ENCODE measurements at places on chromosomes 12 and 14.

DNA sequence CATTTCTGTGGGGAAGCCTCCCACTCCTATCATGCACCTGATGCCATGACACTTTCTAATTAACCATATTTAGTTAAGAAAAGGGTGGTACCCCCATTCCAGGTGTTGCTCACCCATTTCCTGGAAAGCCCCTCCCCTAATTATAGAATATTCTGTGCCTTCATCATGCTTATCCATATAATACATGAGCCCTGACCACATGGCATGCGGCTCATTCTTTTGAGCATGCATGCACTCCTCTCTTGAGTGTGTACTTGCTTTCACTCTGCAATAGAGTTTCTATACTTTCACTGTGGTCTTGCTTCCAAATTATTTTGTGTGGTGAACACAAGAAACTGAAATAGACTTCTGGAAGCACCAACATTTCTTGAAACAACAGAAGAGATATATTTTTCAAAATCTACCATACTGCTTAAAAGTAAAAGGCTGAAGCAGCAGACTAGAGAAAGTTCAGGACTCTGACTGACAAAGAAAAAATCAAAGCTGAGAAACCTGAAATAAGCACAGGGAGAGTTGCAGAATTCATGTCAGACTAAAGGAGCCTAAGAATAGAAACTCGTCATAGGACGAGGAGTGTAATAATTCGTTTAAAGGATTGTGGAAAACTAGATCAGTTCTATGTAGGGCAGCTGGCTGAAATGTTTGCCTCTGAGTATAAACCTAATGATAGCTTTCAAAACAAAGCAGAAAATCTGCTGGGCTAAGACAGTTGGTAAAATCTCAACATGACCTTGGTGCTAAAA, 144.8 kb downstream of the KITLG start:
- no peak for DNase-seq

DNA sequence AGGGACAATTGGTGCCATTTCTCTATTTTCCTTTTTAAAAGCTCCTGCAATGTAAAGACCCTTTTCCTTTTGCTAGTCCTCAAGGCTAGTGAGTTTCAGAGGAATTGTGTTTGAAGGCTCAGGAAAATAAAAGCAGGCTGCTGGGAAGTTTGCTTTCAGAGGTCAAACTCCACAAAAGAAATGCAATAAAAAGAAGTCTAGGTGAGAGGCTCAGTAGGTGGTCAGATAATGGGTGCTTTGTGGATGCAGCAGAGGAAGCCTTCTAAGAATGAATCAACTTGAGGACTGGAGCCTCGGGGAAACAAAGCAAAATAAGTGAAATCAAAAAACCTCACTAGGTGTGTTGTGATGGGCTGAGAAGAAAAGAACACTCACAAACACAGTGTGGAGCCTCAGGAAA, 10.3 kb downstream of the CCDC175 start:
- no peak for DNase-seq

DNA sequence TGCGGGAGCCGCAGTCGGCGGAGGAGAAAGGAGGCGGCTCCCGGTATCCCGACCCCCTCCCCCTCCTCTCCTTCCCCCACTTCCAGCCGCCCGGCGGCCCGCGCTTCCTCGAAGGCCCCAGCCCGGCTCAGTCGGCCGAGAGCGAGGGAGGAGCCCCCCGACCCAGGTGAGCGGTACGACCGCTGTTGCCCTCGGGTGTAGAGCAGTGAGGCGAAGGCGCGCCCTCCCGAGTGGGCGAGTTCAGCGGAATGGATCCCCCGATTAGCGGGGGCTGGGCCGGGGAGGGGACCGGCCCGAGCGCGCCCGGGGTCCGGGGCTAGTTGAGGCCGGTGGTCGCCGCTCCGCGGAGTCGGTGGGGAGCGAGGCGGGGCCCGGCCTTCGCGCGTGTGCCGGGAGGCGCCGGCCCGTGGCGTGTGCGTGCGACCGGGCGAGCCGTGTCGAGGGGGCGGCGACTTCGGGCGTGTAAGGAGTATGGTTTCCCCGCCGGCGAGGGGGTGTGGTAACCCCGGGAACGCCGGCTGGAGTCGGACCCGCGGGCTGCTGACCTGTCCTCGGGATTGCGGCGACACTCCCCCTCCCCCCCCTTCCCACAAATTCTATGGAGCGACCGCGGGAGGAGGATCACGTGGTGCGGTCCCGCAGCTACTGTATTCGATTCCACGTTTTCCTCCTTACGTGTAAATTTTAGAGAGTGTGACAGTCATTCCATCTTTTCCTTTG, 501 bp downstream of the RIMKLB start:
- DNase-seq, result peak; percentile 7

- no peak for DNase-seq
Observed at GRCh38 chr12:14191612-14192011, 173.9 kb upstream of the ATF7IP start.

DNA sequence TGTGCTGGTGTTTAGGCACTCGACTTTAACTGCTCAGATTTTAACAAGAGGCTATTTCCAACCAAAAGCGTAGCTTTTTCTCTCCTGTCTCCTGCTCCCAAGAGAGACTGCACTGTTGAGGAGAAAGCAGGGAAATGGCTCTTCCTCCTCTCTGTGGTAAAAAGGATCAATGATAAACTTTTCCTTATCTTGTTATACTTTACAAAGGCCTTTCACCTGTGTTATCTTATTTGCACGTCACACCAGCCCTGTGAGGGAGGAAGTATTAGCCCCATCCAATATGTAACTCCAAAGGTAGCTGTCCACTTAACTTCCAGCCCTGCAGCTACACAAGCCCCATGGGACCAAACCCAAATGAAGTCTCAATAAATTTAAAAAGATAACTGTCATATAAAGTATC, 32.9 kb upstream of the ZFP36L1 start:
- no peak for DNase-seq

DNA sequence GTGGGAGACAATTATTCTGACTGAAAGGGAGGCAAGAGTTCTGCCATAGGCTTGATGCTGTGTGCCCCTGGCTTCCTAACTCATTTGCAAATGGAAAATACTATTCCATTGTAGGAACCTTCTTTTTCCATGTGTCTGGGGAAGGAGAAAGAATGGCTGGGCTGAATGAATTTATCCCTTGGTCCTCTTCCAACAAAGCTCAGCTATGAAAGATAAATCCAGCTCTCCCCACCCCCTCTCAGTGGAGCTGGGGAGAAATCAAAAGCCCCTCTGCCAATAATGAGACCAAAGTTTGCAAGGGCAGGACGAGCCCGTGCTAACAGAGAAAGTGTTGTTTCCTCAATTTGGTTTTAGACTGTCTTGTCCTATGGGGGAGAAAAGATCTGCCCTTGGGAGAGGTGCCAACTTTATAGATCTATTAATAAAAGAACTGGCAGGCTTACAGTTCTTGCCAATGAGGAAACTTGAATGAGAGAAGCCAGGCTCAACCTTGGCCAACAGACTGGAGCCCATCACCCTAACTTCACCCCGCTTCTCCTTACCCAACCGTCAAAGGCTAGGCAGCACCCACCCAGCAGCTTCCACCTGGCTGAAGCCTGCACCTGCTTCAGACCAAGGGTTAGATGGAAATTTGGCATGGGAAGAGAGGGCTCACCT, 8.9 kb upstream of the TCL1B start:
- no peak for DNase-seq

- no peak for DNase-seq
Observed at GRCh38 chr12:110995016-110995415, 74.6 kb upstream of the MYL2 start.

- no peak for DNase-seq
Observed at GRCh38 chr14:103548463-103549351, 13.8 kb downstream of the BAG5 start.

DNA sequence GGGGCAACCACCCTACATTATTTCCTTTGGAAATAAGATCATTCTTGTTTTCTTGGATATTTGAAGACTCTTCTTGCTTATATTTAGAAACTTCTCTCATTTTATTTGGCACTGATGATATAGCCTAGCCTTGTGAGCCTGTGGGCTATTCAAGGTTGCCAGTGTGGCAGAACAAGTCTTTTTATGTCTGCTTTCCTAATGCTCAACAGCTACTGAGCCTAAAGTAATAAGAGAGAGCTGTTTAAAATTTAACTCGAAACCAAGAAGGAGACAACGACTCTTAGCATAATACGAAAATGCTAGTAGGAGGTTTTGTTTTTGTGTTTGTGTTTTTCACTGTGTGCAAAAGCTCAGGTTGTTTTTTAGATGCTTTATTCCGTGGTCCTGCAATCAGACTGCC, 104.0 kb upstream of the CPM start:
- no peak for DNase-seq

GRCh38 chr12:128920468-128920867, 67.2 kb downstream of the GLT1D1 start:
- no peak for DNase-seq

- no peak for DNase-seq
Observed at GRCh38 chr12:14772946-14773345, 30.3 kb downstream of the WBP11 start.

DNA sequence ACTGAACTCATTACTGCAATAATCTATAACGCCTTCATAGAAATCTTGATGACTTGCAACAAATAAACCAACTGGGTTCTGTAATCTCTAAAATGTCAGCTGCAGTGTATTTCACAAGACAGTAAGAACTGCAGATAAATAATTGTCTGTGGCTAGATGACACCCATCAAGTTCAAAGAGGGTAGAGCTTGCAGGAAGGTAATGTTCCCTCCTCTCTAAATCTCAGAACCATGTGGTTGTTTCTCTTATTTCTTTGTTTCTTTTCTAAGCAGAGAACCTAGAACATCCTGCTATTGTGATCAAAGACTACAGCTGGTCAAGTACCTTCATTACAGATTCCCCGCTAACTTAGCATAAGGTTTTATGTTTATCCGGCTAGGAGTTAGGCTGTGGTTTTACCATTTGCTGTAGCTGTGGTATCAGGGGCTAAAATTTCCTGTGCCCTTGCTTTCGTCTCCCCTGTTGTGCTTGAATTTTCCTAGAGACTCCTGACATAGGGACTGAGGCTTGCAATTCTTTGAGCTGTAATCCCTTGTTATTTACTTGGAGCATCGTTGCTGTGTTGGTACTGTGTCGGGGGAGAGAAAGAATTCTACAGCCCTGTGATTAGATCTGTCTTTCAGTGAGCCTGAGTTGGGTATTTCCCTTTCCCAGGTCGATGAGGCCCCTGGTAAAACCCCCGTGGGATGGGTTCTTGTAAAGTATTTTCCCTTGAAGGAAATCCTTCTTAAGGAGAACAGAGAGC, 253.1 kb upstream of the BTG1 start:
- no peak for DNase-seq

- no peak for DNase-seq
Observed at GRCh38 chr12:2477009-2477766, 317.6 kb upstream of the FKBP4 start.

GRCh38 chr12:122526683-122527477, at the start of the genes KNTC1 and RSRC2:
Gene KNTC1 (plus strand): TSS chr12:122527249. CDS start chr12:122530064, 2,815 bp downstream.
Gene RSRC2 (minus strand): TSS chr12:122526936. CDS start chr12:122526853, 83 bp downstream.
- DNase-seq, result peak; percentile 91

DNA sequence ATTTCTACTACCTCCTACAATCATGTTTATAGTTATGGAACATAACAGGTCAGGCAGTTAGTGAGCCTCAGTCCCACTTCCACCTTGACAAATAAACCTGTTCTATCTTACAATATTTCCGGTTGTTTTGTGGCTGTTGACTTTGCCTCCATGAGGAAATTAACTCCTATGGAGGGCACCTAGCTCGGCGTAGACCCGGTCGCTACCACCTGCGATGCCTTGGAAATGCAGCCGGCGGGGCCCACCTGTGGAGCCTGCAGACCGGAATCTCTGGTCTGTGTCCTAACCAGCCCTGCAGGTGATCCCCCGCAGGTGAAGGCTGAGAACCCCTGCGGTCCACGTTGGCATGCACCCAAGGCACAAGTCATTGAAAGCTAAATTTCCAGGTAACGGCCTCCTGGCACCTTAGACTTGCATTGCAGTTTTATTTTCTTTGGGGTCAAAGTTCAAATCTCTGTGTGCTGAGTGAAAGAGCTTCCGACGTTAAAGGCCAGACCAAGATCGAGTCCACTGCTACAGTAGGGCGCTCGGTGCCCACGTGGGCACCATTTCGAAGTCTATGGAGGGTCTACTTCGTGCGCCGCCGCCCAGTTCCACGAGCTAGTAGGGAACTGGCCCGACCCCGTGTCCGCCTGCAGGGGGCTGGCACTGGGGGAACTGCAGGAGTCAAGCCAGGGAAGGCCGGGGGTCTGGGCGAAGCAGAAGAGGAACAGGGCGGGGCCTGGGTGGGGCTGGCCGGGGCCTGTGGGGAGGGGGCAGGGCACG, 782 bp upstream of the PIWIL1 start:
- no peak for DNase-seq

DNA sequence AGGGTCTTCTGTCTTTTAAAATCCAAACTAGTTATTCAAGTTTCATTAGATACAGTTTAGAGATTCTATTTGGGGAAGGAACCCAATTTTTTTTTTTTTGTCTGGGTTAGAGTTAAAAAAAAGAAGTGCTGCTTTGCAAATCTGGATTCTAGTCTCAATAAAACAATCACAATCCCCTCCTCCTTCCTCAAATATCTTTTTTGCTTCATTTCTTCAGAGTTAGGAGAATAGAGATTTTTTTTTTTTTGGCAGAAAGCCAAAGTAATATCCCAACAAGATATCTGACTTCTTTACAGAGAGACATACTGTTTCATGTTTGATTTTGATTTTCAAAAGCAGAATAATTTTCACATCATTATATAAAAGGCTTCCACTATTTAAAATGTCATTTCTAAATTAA, 201.9 kb downstream of the FOXN3 start:
- no peak for DNase-seq

DNA sequence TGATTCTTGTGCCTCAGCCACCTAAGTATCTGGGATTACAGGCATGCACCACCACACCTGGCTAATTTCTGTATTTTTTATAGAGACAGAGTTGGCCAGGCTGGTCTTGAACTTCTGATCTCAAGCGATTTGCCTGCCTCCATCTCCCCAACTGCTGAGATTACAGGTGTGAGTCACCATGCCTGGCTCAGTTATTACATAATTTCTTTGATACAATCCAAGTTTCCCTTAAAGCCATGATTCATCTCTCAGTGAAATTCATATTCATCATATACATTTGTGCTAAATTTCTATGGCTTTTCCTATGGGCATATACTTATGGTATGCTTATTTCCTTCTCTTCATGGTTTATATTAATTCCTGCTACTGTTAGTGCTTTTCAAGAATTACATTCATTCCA, 29.1 kb upstream of the PZP start:
- DNase-seq, result no peak

GRCh38 chr12:57029457-57029856, 13.1 kb upstream of the TAC3 start:
- no peak for DNase-seq

DNA sequence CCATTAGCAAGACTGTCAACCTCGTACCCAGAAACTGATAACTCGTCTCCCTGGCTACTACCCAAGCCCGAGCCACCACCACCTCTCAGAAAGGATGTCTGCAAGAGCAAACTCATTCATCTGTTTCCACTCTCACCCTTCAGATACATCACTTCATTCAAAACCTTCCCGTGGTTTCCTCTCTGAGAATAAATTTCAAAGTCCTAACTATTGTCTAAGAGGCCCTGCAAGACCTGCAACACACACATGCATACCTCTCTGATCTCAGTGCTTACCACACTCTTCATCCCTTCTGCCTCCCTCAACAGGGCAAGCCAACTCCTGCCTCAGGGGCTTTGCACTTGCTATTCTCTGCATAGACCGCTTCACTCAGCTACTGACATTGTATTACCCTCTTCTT, 40.6 kb downstream of the PPP1R13B start:
- no peak for DNase-seq
